ENCODE measurements at places on chromosomes 6 and 20.

DNA sequence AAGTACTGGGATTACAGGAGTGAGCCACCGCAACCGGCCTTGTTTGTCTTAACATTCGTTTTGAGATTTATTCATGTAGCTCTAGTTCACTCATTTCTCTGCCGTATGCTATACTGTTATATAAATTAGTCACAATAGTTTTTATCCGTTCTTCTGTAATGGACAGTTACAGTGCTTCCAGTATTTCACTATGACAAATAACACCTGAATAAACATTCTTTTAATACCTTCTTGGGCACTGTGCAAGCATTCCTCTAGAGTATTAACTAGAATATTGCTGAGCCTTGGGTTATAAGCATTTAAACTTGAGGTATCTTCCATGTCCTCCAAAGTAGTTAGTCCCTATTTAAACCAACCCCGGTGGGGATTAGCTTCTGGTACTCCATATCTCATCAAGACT is 45.6 kb downstream of the STK38 start:
- no peak for DNase-seq

GRCh38 chr6:89244241-89244985 is 27.3 kb upstream of the GABRR1 start:
- no peak for DNase-seq

- no peak for DNase-seq
Measured at GRCh38 chr20:19456595-19457395, 244.4 kb downstream of the SLC24A3 start.

GRCh38 chr6:45709781-45710220 is 305.9 kb downstream of the CLIC5 start:
- DNase-seq, result no peak

DNA sequence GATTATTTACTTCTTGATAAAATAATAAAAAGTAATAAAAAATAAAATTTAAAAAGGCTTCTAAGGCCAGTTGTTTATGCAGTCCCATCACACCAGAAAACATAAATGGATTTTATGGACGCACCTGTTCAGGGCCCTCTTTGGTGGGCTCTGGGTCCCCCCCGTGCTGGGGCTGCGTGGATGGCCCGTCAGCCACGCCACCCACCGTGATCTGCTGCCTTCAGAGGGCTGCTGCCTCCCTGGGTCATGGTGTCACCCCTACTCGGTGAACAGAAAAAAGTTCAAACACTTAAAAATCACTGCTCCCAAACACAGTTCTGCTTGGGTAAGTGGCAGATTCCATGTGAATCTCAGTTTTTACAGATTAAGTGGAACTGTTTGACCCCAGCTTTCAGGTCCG is 447.6 kb upstream of the AGPAT4 start:
- DNase-seq, result no peak

- DNase-seq, result no peak
Measured at GRCh38 chr20:56797023-56797422, 167.9 kb downstream of the TFAP2C start.

GRCh38 chr6:19444481-19444880 is 392.7 kb upstream of the ID4 start:
- no peak for DNase-seq

DNA sequence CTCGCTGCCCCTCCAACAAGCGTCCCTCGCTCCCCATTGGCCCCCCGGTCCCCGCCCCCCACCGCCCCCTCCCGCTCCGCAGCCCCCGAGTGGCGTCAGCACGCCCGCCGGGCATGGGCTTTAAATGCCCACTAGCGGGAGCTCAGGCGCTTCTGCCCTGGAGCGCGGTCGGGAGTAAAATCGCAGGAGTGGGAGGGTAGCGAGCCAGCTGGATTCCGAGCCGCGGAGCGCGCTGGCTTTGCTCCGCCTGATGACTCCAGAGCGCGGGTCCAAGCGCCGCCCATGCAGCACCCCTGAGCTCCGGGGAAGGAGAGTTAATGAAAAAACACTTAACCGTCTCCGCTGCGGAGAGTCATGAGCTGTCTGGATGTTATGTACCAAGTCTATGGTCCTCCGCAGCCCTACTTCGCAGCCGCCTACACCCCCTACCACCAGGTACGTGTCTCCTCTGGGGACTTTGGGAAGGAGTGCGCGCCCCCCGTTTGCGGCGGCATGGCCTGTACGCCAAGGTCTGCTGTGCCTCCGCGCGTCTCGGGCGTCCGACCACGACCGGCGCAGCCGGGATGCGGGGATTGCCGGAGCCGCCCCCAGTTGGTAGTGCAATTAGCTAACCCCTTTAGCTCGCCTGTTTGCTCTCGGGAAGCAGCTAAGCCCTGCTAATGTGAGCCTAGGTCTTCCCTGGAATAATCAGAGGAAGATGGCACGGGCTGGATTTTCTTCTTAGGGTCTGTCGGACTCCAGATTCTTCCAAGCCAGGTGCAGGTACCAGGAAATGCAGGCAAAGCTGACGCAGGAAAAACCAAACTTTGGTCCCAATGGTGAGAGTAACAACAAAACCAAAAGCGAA is at the start of gene VGLL2:
TSS of gene VGLL2 (plus strand) at position 149 of the 847 bp plus-strand sequence. CDS start at position 355, 206 bp downstream.
- no peak for DNase-seq

DNA sequence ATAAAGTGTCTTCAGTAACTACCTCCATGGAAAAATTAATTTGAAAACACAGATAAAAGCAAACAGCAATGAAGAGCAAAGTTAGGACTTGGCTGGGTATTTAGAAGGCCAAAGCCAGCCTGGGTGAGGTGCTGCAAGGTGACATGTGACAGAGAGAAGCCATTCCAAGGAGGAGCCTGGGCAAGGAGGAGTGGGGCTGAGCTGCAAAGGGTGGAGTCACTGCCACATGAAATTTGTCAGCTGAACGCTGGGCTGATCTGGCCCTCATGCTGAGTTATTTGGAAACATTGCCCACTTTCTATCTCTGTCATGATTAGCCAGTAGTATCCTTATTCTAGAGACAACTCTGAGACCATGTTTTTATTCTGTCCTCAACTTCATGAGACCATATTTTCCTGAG is 76.3 kb downstream of the PERP start:
- no peak for DNase-seq

- no peak for DNase-seq
Measured at GRCh38 chr6:1618311-1619097, 8.8 kb downstream of the FOXC1 start.

DNA sequence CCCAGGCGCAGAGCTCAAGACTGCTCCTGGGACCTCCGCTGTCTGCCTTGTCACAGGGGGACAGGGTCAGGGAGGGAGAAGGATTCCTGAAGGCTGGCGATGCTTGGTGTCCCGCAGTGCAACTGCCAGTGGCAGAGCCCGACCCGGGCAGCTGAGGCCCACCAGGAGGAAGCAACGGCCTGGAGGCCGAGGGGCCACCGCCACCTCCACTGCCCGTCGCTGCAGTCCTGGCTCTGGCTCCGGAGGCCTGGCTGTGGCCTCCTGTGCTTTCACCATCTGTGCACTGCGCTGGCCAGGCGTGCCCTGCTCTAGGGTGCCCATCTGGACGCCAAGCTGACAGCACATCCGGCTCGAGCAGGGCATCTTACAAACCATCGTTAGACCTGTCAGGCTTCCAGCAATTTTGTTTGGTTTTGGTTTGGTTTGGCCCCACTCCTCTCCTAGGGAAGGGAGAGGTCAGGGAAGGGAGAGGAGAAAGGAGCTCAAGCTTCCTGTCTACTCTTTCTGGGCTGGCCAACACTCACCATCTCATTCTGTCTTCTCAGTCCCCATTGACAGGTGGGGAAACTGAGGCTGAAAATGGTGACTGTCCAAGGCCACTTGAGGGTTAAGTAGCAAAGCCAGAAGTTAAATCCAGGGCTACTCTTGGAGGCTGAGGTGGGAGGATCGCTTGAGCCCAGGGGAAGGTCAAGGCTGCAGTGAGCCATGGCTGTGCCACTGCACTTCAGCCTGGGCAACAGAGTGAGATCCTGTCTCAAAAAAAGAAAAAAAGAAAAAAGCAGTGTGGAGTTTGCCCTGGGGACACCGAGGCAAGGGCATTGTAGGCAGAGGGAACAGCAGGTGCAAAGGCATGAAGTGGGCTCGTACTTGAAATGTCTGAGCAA is 37.7 kb upstream of the NOL4L start:
- no peak for DNase-seq

DNA sequence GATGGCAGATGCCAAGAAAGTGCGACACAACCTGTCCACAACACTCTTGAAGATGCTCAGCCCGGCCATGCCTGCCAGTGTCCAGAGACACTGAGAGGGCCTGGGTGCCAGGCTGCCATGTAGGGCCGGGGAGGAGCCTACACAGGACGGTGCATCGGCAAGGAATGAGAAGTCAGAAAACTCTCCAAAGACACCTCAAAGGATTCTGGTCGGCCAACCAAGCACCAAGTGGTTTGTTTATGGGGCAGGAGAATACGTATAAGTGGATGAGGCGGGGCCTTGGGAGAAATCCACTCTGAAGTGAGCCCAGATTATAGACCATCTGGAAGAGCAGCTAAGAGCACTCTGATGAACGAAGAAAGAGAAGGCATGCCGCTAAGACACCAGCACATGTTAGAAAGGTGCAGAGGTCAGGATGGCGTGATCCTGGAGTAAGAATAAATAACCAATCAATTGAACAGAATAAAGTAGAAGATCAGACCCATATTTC is 120.7 kb upstream of the FOXQ1 start:
- no peak for DNase-seq

- no peak for DNase-seq
Measured at GRCh38 chr6:111623046-111623718, 17.5 kb upstream of the TRAF3IP2 start.

- DNase-seq, result no peak
Measured at GRCh38 chr6:23176883-23177282, 607.5 kb downstream of the HDGFL1 start.

DNA sequence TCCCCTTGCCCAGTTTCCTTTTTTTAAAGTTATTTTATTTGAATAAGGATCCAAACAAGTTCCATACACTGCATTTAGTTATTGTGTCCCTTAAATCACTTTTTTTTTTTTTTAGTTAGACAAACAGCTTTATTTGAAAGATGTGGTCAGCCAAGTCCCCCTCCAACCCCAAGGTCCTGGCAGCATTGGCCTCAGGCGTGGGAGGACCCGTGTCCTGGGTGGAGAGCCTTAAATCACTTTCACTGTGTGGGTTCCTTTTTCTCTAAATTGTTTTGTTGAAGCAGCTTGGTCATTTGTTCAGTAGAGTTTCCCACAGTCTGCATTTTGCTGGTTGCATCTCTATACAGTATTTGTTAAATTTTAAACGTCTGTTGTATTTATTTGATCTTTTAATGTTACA is 5.2 kb upstream of the TBCC start:
- no peak for DNase-seq

DNA sequence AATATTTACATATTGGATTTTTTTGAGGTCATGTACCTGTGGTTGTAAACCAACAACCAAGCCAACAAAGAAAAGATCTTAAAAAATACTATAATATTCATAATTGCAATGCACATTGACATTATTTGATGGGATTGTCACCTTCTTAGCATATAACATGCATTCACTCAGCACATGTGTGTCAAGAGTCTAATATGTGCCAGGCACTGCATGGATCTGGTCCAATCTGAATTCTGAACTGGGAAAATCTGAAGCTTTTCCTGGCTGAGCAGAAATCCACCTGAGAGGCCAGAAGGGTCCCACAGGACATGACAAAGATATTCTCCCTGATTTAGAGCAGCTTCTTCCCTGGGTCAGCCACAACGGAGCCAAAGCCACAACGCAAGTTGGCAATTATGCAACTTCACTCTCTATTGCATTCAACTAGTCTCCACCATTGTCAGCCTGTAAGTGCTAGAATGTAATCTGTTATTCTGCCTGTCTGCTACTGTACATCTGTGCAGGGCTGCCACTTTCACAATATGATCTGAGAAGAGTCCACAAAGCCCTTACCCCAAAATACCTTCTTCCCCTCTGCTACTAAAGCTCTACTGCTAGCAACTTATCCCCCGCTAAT is 17.0 kb upstream of the DDO start:
- no peak for DNase-seq

GRCh38 chr20:1905693-1906092 is 10.5 kb downstream of the SIRPA start:
- no peak for DNase-seq

DNA sequence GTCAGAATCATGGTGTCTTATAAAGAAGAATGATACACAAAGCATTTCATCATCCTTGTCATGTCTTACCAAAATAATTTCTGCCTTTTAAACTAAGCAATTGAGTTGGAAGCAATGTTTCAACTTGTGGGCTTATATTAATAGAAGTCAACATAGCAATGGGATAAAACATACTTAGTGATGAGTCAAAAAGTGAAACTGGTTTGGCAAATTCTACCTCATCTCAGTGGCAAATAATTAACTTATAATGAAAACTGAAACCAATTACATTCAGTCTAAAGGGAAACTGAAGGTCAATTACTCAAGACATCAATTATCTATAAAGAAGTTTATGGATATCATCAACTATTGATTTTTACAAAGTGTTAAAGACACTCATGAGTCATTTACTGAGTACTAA is 463.8 kb downstream of the BMP2 start:
- no peak for DNase-seq

DNA sequence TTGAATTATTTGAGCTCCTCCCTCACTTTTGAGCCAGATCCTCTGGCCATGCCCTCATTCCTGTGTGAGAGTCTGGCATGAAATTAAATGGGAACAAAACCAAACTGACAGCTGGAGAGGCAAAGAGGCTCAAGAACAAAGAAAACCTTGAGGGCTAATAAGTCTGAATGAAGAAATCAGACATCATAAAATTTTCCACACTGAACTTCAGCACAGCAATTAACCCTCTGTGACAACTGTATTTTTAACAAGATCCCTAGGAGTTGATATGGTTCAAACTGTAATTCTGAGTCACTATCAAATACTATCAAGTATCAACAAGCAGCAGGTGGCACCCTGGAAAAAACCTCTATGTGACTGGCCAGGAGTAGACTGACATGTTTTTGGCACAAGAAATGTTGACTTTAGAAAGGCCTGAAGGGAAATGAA is 109.4 kb upstream of the EMILIN3 start:
- DNase-seq, result no peak

DNA sequence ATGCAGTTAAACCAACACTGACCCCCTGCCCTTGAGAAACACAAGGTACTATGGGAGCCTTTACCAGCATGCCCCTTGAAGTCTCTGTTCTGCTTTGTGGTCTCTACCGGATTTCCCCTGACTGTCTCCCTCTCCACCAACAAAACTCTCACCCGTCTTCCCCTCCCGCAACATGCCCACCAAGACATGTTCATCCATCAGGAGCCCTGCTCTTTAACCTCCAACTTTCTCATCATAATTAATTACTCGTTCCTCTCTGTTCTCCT is 1.1 kb downstream of the ZNF165 start:
- DNase-seq, result no peak

DNA sequence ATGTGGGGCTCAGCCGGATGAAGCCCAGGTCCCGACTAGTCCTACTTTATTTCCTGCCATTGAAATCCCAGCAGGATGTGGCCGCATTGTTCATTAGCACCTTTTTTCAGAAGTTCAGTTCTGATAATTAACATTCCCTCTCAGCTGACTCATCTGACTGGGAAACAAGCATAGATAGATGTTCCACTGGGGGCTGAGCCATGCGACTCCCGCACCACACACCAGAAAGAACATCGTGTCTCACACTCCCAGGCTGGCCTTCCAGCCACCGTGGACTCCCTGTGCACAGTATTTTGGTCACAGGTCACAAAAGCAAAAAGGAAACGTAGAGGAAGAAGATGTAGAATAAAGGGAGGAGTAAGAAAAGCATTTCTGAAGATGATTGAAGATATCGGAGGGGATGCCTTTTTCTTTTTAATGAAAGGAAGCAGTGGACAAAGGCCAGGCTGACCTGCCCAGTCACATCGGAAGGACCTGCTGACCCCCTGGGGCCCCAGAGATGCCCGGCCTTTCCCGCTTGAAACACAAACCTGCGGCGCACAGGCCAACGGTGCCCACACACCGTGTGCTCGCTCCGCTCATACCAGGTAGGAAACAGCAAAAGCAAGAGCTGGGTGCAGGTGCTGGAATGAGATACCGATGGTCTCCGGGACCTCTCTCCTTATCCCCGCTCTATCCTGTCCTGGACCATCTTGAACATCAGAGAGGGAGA is 11.8 kb downstream of the RPS6KA2 start:
- DNase-seq, result no peak
